Activated CD4-positive, alpha-beta T cell treated with anti-CD3 and anti-CD28 coated beads for 24 hours (primary cell): ENCODE measurements at places on chromosomes 12 and 14.
A peak's percentile ranks its signal among the peaks of the same experiment; 100 is the strongest.

DNA sequence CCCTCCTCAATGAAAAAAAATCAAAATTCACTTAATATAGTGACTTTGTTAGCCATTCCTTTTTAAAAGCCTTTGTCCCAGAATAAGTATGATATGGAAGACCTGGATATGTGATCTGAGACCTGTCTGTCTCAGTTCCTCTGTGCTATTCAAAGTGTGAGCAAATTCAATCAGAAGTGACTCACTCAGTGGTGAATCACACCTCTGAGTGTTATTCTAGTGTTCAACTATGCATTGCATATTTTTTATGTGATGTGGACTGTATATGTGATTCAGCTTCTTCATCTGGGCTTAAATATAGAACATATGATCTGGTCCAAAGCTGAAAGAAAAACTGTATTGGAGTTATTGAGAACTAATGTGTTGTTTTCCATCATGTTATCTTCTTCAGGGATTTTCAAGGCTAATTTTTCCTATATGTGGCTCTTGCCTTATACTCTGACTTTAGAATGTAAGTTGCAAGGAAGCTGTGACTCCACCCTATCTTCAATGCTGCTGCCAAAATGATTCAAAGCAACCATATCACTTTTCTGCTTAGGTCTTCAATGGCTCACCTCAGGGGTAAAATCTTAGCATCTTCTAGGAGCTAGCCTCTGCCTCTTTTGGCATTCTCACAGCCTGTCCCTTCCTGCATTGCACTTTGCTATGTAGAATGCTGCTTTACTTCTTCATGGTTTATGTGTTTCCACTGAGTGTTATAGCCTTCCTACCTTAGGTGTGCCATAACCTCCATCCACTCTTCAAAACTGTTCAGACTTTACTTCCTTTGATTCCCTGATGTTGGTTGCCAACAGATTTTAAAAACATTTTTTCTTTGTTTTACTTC lies 169.8 kb downstream of the OTOGL start:
- no peak for DNase-seq

DNA sequence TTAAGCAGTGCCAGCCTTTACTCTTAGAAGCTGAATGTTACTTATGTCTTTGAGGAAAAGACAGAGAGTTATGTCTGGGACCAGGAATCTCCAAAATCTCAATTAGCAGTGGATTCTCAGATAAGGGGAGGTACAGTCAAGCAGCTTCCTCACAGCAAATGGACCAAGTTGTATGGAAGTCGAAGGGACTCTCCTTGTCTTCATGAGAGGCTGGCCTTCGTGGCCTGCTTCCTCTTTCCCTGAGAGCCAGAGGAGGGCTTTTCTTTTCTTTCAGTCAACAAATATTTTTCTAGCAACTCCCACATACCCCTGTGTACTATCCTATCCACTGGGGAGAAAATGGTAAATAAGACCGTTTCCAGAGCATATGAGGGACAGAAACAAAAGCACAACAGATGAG lies 6.6 kb upstream of the WNT5B start:
- no peak for DNase-seq

GRCh38 chr12:78149459-78149858 lies 318.8 kb downstream of the NAV3 start:
- DNase-seq: no peak

GRCh38 chr14:99597911-99598600 lies 6.0 kb downstream of the CCDC85C start:
- DNase-seq: no peak

GRCh38 chr14:28876572-28876945 lies 110.0 kb downstream of the FOXG1 start:
- DNase-seq: no peak

GRCh38 chr12:23556661-23557060 lies 392.8 kb downstream of the SOX5 start:
- DNase-seq: no peak

- DNase-seq: no peak
Measured at GRCh38 chr12:25744313-25744712, 191.2 kb upstream of the LMNTD1 start.

DNA sequence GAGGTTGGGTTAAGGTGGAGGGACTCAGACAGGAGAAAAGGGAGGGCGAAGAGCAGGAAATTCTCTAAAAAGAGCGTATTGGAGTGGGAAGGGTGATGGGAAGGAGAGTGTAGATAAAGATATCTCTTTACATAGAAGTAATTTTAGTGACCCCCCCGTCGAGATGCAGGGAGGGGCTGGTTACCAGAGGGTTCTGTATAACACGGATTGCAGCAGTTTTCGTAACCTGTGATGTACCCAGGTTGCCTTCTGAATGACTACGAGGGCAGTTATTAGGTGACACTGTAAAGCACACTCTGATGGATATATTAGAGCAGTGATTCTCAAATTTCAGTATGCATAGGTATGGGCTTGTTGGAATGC lies 443 bp downstream of the DNAL1 start:
- DNase-seq: no peak

- no peak for DNase-seq
Measured at GRCh38 chr12:94704452-94705306, 54.3 kb upstream of the TMCC3 start.

GRCh38 chr12:8779281-8779680 lies 43.1 kb upstream of the A2ML1 start:
- DNase-seq: no peak

DNA sequence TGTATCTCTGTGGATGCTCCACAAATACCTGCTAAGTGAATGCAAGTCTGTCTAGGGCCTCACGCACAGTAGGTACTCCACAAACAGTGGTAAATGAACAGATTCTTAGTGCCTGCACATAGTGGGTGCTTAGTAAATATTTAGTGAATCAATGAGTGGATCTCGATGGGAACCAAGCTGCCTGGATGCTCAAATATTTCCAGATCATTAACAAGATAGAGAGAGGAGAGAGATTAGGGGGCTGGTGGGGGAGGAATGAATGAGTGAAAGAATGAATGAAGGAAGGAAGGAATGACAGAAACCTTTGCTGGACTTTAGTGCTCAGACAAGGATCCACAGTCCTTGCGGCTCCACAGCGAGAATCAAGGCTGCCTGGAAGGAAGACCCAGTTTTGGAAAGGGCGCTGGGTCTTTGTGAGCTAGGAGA lies 118.2 kb downstream of the SCARB1 start:
- DNase-seq: no peak

- no peak for DNase-seq
Measured at GRCh38 chr12:86713121-86713520, 456.9 kb upstream of the MGAT4C start.

DNA sequence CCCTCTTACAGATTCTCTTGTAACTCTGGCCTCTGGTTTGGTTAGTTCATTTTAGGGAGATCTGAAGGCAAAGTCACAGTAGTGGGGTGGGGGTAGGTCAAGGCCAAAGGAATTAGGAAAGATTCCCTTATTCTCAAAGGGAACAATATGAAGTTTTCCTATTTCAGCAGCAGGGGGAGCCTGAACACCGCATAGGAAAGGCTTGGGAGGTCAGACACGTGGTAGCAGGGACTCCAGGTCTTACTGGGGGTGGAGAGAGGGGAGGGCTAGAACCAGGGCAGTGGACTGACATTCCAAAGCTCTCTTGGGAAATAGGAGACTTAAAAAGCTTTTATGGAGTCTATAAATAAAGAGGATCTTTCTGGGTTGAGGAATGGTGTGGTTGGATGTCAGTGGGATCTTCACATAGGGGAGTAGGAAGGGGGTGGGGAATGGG lies 1.3 kb downstream of the ZC3H10 start:
- peak; percentile 51 for DNase-seq

DNA sequence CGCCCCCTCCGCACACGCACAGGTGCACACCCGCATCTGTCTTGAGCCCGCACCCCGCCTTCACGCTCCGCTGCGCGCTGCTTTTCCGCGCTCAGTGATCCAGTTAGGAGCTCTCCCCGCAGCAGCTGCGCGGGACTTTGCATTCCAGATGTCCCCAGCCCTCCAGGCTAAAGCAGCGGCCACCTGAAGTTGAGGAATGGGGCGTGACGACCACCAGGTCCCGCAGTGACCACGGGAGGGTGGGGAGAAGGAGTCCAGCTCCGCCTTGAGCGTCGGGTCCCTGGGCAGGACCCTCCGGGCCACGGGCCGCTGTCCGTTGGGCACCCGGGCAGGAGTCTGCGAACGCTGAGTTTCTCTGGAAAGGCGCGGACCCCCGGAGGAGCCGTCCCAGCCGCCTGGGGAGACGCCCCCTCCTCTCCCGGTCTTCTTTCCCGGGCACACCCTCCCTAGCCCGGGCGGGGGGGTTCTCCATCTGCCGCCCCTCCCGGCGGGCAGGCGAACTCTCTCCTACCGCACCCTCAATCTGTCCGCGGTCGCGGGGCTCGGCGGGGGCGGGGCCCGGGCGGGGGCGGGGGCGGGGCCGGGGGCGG lies 334 bp upstream of the TMEM132C start:
- DNase-seq: no peak

- DNase-seq: no peak
Measured at GRCh38 chr14:68546839-68547238, 246.0 kb downstream of the ZFP36L1 start.

DNA sequence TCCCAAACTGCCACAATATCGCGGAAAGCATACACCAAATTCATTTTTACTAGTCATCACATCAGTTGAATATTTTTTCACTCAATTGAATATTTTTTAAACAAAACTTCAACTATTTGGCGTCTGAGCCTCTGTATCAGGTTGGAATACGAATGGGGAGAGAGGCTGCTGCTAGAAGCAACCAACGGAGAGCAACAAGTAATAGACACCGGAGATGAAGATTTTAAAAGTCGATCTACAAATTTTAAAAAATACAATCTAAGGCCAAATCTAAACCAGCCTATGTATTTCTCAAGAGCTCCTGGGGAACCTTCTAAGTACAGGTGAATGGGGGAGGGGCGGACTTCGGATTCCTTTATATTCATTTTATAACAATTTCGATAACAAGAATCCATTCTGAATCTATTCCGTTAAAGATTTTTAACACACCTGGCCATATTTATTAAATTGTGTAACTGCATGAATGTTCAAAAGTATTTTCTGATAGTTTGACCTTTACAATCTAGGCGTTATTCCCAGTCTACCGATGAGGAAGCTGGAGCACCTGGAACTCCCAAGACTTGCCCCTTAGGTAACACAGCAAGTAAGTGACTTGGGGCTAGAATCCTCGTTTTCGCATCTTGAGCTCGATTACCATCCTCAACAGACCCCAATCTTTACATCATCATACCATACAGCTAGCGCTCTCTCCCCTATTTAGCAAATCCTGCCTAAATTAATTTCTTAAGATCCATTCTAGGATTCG lies 1.2 kb downstream of the GNPNAT1 start:
- DNase-seq: no peak
